Fibroblast of skin of left quadriceps (primary cell): ENCODE measurements at places on chromosomes 2 and 18.
A peak's percentile ranks its signal among the peaks of the same experiment; 100 is the strongest.

DNA sequence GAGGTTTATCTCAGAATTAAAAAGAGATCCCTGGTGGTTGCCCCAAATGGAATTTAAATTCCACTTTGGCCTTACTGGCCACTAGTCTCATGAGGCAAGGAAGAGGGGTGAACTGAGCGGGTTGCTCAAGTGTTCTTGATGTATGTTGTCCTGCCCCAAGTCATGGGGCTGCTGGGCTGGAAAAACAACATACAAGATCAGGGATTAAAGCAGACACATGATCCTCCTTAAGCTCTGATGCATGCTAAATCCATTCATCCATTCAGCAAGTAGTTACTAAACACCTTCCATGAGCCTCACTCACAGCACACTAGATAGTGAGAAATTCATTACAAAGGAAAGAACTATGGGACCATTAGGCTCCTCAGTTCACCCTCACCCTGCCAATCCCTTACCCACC is 196.3 kb downstream of the MREG start:
- no peak for DNase-seq

DNA sequence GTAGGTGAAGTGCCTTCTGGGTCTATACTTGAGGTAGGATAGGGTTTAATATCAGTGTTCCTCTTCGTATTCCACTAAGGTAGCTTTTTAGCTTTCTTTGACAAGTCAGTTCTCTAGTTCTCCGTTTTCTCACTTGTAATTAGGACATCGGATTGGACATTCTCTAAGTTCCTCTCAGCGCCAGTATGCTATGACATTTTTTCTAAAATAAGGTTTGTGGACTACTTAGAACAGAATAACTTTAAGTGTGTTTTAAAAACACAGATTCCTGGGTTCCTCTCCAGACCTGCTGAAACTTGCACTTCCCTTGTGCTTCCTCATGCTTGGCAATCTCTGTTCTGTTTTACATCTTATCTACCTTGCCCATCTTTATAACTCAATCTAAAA is 69.3 kb upstream of the YWHAQ start:
- DNase-seq: no peak

DNA sequence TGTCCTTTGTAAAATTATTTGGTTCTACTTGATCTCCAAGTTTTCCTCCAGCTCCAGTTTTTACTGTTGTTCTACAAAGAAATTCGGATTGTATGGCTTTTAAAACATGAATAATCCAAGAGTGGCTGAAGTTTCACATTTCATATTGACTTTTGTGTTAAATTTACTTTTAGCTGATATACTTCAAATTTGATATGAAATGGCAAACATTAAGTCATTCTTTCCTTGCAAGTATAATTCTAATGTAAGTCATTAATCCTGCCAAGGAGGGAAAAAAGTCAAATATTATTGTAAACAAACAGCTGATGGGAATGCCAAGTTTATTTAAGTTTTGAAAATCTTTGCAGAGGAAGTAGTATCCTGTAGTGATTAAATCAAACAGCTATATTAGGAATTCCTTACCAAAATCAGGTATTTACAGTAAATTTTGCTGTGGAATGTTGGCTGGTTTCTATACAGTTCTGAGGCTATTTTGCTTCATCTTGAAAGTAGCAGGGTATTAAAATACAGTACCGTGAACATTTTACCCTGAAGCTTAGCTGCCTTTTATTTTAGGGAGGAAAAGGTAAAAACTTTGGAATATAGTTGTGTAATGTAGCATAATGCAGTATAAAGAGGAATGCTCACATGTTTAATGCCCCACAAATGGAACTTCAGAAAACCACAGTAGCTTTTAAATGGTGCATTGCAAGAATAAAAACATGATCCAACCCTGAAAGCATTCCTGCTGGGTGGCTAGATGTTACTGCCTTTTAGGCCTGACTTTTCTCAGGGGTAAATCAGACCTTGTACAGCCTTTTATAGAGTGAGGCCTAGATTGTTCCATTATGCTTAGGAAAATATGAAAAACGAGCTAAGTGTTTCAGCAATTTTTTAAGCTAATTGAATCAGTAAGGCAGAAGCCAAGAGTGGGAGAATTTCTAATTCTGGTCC is 62.7 kb upstream of the NT5C1B start:
- DNase-seq: peak; percentile 76

- no peak for DNase-seq
Measured at GRCh38 chr2:10274376-10274775, 28.3 kb upstream of the HPCAL1 start.

DNA sequence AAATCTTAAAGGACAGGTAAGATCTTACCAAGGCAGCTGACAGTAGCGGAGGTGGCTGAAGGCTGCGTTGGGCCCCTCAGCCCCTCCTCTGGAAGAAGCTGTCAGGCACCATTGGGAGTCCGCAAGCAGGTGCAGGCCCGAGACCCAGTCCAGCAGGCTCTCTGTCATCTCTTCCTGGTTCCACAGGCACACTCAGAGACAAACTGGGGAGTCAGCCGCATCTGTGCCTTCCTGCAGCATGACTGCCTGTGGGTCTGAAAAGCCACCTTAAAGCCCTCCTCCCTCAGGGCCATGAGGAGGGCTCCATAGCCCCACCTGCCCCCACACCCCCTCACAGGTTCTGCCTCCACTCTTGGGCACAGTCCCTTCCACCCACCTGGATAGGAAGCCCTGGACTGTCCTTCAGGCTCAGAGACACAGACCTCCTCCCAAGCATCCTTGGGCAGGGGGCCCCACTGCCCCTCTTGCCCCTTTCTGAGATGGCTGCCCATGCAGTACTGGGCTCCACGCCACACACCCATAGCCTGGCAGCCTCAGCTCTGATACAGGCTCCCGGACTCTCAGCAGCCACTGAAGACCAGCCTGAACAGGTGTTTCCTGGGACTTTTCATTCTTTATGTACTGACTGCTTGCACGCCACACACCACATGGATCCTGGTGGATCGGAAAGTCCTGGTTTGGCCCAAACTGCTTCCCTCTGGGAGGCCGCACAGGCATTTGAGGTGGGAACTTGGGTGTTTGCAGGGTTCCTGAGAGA is 239.8 kb downstream of the SEPTIN10 start:
- DNase-seq: no peak

- no peak for DNase-seq
Measured at GRCh38 chr18:77111449-77111848, 21.1 kb downstream of the MBP start.

- DNase-seq: no peak
Measured at GRCh38 chr2:3779496-3780049, 76.2 kb downstream of the DCDC2C start.

GRCh38 chr18:10247021-10247741 is 207.3 kb upstream of the APCDD1 start:
- DNase-seq: no peak

DNA sequence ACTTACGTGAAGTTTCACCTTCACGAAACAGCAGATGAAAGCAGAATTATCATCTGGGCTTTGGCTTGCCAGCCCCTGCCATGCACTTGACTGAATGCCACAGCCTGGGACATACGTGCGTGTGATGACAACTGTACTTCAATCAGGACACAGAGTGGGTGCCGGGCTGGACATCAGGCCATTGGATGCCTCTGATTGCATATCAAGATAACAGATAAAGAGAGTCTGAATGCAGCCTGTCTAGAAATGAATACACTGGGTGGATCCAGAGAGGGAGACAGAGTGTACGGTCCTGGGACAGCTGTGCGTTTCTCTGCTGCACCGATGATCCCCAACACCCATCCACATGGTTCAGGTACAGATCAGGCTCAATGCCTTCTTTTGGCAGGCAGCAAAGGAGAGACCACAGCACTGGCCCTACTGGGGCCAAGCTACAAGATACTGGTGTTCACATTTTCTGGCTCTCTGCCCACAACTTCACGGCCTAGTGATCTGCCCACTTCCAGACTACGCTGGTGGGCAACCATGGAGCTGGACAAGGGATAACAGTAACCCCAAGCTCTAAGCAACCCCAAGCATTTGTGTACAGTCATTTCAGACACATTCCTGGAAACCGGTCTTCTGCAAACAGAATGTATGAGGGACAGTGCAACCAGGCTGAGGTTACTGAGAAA is 35.6 kb downstream of the FBLN7 start:
- DNase-seq: no peak

DNA sequence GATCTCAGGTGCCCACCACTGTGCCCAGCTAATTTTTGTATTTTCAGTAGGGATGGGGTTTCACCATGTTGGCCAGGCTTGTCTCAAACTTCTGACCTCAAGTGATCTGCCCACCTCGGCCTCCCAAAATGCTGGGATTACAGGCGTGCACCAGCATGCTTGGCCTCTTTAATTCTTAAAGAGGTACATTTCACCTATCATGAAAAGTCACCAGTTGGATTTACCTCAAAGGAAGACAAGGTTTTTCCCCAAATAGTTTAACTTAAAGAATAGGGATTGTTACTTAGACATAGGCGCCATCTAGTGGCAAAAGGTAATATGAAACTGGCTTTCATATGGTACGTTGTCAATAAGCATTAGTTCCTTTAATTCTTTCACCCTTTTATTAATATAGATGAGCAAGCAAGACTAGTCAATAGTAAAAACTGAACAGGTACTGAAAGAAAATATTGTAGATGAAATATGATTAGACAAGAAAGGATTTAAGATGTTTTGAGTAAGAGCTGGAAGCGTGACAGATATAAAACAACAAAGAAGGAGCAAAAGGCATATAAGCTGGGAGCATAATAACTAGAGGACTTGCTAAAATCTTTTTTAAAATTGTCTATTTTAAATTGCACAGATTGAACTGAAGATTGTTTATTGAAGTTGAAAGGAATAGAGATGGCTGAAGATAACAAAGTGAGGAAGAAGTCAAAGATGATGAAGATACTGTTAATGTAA is 35.0 kb upstream of the PSMD14 start:
- peak; percentile 30 for DNase-seq

DNA sequence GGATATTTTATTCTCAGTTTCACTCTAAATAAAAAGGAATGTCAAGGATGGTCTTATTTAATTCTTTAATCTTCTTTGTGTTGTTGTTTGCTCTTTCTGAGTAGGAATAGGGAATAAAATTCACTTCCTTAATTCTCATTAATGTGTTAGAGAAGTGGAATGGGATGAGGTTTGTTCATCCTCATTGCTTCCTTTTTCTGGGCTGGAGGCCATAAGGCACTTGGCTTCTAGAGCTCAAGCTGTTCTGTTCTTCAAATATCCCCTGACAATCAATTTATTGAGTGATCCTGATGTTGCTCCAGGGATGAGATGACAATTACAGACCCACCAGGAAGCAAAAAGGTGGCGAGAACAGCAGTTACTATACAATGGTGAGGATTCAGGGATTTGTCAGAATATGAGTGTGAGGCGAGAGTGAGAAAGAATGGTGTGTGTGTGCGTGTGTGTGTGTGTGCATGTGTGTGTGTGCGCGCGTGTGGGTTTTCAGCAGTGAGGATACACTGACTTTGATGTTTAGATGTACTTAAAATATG is 557.6 kb upstream of the FANCL start:
- no peak for DNase-seq

DNA sequence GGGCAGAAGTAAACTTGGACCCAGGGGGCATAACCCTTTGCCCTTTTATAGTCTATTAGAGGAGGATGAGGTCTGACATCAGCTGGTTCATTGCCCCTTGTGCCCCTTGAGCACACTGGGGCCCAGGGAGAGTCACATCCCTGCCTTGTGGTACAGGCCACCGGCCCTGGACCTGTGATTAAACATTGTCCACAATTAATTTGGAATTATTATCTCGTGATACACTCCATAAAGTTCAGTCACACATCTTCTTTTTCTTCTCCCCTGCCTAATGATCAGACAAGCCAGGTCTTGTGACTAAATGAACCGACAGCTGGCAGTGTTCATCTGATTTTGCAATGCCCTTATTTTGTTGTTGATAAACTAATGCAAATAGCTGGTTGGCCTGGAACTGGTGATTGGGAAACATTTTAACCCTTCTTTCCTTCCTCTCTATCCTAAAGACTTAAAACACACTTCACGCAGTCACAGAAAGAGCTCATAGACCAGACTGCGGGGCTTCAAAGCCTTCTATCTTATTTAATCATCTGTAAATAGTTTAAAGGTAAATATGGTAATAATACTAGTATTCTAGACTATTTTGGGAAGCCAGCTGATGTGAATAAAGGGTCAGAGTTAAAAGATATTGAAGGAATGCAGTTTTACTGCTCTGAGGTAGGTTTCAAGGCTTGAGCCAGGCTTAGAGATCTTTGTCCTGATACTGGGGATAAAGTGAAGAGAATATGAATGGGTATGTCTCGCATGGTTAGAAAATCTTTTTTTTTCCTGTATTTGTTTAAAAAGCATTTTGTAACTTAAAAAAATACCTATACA is 13.4 kb downstream of the IL1R1 start:
- no peak for DNase-seq

GRCh38 chr18:7173216-7173615 is 55.6 kb upstream of the LAMA1 start:
- DNase-seq: no peak

DNA sequence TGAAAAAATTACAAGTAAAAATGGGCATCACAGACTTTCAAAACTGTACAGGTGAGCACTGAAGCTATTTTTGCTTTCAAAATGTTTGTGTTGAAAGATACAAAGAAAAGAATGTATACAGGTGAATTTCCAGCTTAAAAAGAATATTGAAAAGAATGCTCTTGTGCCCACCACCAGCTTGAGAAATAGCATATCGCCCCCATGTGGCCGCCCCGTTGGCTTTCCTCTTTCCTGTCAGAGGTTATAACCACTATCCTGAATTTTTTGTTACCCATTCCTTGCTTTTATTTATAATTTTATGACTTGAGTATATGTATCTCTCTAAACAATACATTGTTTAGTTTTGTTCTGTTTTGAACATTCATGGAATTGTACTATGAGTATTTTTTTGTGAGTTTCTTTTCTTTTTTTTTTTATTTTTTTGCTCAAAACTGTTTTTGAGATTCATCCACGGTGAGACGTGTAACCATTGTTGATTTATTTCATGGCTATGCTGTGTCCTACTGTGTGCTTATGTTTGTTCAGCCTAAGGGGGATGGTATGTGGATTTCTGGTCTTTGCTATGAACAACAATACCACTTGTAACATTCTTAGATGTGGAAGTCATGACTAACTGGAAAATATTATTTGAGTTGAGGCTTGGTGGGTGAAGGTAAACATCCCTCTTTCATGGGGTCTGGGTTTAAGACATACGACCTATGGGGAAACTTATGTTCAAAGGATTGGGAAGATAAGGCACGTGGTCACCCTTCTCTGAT is 11.6 kb downstream of the TRPM8 start:
- no peak for DNase-seq

DNA sequence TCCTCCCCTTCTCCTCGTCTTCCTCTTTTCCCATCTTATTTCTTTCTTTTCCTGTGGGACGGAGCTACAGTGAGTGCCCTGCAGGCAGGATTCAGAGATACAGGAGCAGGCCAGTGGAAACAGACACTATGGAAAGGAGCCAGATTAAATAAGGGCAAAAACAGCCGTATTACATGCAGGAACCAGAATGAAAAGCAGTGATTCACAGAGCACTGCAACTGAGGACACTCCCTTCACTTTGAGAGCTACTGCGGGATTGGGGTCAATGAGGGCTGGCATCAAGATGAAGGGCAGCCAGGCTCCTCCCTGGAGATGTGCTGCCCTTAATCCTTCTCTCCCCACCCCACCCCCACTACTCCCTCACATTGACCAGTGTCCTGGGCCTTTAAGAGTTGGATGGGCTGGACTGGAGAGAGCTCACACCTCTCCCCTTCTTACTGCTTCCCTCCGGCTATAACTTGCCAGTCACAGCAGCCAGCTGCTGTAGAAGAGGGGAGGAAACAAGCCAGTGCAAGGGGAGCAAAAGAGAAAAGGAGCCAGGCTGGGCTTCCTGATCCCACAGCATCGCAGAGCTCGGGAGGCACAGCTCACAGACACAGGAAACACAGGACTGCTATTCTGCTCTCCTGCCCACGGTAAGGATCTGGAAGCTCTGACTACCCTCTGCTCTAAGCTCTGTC is at the start of gene PLCD4:
Gene PLCD4 (plus strand): TSS at position 464 of the 680 bp plus-strand sequence. CDS start 7,841 bp downstream, outside the sequence.
- peak; percentile 18 for DNase-seq

- no peak for DNase-seq
Measured at GRCh38 chr2:62302631-62303435, 106.9 kb downstream of the B3GNT2 start.
